ENCODE measurements at places on chromosomes 16 and 17. TPM values are rescaled to one million over a fixed set of nuclear protein-coding genes. Genes with fewer than 3 reads are reported as not detected.

DNA sequence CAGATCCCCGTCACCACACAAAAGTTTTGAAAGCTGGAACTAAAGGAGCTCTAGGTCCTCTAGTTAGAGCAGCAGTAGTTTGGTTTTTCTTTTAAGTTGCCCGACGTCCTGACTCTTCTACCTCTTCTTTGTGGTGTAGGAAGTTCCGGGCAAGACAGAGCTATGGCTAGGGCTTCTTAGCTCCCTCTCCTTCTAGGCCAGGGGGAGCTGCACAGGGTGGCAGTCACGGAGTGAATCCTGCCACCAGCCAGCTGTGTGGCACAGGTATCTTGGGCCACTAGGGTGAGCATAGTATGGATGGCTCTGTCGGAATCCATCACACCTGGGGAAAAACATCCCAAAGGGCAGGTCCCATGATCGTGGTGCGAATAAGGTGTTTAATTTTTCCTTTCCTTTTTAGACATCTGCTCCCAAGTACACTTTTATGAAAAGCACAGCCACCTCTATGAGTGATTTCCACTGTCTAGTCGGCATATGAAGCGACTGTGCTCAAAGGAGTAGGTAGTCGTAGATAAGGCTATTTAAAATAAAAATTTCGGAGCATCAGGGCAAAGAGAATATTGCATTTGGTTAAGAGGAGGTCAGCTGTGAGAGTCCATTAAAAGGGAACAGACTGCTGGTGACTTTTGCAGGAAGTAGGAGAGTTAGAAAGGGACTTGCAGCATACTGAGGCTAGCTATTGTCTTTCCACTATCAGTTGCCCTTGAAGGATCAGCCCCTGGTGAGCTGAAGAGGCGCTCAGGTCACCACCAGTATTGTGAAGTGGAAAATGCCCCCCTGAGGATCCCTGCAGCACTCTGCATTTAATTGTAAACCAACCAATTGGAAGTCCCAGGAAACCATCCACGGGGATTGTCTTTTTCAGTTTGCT is 2.1 kb downstream of the PRKCA start:
- DNase-seq: no peak

VWA3A gene
- 2.5 TPM for polyA plus RNA-seq

DHRS7C gene
- not detected for polyA plus RNA-seq

DNA sequence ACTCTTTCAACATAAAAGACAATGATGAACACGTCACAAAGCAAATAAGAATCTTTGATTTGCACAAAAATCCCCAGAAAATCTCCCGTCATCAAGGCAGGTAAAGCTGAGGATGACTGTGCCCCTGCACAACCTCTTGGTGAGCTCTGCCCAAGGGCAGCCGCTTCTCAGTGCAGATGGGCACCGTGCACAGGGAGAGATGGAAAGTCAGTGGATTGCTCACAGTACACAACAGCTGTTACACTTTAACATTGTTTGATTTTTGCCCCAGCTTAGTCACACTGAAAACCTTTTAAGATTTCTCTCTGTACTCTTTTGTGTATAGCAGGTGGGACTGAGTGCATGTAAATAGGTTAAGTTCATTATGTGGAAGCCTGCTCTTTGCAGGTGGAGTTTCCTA is 104.2 kb downstream of the CDK5R1 start:
- DNase-seq: no peak

KRTAP9-4 gene
- polyA plus RNA-seq: not detected

All from right renal pelvis (tissue), 4 donors.